ENCODE measurements at places on chromosomes 11 and 22.
A peak's percentile ranks its signal among the peaks of the same experiment; 100 is the strongest.

DNA sequence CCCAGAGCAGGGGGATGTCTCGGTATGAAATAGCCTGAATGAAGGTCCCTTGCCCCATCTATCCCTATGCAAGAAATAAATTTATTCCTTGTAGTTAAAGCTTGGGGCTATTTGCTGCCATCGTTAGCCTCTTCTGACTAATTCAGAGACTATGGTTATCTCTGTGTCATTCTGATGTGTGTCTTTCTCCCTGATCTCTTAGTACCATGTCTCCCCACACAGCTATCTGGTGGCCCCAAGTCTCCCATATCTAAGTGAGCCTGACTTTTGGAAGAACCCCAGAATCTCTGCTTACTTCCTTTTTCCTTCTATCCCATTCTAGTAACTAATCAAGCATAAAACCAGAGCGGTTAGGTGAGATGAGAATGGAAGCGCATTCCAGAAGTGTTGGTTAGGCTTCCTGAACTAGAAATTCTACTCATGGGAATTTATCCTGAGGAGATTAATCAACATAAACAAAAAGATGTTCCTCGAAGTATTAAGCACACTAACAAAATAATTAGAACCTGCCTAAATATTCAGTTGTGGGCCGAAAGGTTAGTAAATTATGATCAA lies 71.4 kb upstream of the BMAL1 start:
- no peak for DNase-seq

DNA sequence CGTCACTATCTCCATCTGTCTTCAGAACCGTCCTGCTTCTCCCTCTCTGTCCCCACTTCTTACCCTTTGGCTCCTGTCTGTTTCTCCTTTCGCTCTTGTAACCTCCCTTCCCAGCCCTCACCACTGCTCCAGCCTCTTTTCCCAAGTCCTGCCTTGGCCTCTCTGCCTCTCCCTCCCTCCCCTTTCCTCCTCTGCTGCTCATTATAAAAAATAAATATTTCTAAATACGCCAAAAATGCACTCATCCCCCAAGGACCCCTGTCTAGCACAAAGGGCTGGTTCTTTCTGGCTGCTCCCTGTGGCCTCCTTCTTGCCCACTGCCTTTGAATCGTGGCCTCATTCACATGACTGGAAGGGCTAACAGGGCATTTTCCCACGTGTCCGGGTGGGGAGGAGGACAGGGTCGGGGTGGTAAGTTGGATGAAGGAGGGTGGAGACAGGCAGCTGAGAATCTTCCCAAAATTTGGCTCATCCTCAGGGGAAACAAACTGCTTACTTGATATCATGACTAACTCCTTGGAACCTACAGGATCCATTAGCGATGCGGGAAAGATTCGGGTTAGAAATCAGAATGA lies 26.4 kb upstream of the OAF start:
- no peak for DNase-seq

DNA sequence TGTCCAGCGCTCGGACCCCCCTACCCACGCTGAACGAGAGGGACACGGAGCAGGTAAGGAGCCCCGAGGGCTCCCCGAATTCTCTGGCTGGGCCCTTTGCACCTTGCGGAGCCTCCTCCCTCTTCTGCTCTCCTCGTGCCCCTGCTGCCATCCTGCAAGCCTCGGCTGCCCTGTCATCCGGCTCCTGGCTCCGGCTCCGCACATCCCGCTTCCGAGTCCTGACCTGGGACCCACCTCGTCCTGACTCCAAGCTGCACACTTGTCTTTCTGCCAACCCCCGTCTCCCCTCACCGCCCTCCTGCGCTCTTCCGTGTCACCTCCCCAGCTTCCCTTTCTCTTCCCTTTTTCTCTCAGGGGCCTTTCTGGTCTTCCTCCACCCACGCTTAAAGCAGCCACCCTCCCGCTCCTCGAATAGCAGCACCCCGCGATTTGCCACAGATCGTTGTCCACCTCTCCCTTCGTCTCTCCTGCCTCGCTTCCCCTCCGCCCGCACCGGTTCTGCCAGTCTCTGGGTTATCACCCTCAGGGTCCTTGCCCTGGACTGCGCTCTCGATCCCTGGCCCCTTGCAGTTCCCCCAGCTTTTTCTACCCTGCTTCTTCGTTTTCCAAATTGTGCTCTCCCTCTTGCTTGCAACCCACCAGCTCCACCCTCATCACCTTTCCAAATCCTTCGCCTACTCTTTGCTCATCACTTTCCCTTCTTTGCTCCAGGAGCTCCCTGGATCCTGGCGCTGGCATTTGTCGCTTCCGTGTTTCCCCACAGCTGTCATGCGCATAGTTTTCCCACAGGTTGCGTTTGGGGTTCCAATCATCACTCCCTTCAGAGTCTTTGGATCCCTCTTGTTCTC lies 822 bp downstream of the MARK2 start:
- peak; percentile 43 for DNase-seq

- DNase-seq: peak; percentile 46
These were observed 618 bp upstream of the CERK start for GRCh38 chr22:46738647-46739093.

DNA sequence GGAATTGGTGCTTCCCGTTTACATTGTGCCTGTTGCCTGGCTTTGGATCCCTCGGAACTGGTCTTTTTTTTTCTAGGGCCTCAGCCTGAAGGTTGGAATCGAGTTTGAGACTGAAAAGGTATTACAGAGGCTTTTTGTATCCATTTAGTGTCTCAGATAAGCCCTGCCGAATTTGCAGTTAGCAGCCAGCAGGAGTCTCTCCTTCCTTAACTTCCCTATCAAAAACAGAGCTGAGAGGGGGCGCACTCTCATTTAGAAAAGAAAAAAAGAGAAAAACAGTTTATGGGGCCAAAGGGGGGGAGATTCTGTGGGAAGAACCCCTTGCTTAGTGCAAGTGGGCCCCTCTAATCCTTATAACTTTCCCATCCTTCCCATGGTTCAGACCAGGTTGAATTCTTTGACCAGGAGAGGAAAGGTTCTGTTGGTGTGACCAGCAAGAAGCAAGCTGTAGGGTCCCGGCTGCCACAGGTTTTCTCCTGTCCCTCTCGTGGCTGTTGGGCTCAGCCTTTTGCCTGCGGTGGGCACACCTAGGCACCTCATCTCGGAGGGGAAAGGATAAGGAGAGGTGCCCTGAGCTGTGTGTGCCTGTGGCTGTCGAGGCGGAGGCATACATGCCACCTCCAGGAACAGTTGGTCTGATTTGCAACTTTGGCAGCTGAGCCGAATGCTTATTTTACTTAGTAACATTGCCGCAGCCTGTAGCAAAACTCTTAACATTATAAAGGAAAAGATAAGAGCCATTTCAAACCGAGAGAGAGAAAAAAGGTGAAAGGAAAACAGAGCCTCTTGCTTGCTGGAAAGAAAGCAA lies 565.0 kb upstream of the CNTN5 start:
- DNase-seq: no peak

DNA sequence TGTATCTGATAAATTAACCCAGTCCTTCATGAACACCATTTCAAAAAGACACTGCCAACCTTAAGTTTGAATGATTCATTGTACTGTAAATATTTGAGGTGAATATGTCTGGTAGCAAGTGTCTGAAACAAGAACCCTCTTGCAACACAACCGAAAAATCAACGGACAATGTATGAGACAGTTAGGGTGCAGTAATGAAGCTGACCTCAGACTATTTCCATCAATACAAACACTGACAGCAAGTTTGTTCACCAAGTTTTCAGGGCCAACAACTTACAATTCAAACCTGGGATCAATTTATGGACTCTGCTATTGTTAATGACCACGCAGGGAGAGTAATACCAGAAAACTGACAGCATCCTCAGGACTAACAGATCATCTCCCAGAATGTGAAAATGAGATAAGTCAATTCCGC lies 126.3 kb downstream of the CADM1 start:
- DNase-seq: no peak

DNA sequence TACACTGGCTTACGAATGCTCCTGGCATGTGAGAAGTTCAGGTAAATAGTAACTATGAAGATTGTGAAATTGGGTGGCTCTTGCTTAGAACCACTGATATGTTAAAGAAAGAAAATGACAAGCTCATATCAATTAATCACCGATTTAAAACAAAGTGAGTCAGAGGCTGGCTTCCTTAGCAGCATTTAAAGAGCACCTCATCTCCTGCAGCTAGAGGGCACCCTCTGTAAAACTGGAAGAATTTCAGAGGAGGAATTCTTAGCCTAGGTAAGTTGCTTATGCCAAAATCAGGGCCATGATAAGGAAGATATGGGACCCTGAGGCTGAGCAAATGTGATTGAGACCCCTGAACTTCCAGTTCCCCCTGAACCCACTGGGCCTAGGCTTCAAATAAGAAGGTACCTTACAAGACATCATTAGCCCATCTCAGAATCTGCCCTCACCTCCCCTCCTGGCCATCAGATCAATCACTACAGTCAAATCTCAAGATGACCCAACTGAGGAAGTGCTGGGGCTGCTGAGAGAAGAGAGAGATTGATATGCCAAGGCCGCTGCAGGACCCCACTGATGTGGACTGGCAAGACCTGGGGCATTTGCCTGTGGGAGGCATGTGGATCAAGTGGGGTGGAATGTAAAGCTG lies 8.6 kb upstream of the CD3E start:
- peak; percentile 13 for DNase-seq

- DNase-seq: no peak
These were observed 12.1 kb downstream of the DERL3 start for GRCh38 chr22:23826510-23827350.

DNA sequence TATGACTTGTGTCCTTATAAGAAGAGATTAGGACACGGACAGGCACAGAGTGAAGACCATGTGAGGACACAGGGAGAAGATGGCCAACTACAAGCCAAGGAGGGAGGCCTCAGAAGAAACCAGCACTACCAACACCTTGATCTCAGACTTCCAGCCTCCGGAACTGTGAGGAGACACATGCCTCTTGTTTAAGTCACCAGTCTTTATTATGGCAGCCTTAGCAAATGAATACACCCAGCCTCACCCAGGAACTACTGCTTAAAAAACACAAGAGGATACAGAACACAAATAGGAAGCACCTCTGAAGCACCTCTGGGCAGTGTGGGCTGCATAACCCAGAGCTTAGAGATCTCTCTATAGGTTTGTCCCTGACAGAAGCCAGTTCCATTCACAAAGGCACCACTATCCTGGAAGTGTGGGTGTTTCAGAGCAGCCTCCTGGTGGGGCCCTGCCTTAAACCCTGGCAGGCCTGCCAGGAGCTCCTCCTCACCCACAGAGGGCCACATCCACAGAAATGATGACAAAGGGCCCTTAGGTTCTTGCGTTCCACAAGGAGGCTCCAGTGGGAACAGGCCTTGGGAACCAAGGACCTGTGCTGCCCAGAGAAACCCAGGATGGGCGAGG lies 58.8 kb downstream of the CHRDL2 start:
- DNase-seq: no peak

- DNase-seq: no peak
These were observed 9.9 kb downstream of the SLC43A3 start for GRCh38 chr11:57417056-57417455.

- DNase-seq: no peak
These were observed 5.2 kb downstream of the ROBO3 start for GRCh38 chr11:124870430-124870829.

DNA sequence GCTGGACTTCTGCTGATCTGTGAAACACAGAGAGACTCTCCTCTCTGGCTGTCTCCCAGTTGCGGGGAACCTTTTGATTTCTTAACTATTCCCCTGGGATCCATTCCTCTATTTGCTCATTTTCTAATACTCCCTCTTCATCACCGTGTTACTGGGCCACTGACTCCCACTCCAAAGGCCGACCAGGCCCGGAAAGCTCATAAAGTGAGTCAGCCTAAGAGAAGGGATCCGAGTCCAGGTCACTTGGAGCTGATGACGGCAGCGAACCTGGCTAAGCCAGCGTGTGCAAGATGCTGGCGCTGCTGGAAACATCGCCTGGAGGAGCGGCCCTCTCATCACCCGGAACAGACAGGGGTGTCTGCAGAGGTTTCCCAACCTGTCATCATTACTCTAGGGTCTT lies 112.8 kb downstream of the FBXO7 start:
- DNase-seq: no peak

GRCh38 chr11:110349138-110349996 lies 53.0 kb upstream of the RDX start:
- no peak for DNase-seq

DNA sequence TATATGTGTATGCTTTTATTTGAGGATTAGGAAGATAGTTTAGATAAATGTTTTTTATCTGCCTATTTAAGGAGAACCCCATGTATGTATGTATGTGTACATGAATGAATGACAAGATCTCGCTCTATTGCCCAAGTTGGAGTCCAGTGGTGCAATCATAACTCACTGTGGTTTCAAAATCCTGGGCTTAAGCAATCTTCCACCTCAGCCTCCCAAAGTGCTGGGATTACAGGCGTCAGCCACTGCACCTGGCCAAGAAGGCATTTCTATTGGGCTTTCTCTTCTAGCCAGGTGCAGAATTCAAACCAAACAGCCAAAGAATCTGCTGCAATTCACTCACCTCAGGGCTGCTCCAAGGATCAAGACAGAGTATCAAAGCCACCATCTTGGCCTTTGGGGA lies 25.5 kb upstream of the DGKZ start:
- DNase-seq: no peak

DNA sequence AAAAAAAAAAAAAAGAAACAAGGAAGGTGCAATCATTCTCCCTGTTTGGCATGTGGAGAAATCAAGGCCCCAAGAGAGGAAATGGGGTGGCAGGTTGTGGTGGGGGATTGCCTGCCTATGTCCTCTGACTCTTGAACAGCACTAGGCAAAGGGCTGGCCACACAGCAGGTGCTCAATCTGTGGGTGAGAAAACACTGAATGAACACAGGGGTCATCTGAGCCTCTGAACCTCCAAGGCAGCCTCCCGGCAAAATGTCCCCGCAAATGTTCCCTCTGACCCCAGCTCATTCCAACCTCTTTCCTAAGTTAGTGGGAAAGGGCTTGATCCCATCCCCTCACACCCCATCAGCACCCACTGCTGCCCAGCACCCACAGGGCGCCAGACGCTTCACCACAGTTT lies 4.6 kb downstream of the PLA2G6 start:
- DNase-seq: no peak

GRCh38 chr11:110711776-110712658 lies at the start of gene ARHGAP20:
Gene ARHGAP20 (minus strand): TSS chr11:110712437. CDS start chr11:110712231, 206 bp downstream.
- DNase-seq: peak; percentile 87

DNA sequence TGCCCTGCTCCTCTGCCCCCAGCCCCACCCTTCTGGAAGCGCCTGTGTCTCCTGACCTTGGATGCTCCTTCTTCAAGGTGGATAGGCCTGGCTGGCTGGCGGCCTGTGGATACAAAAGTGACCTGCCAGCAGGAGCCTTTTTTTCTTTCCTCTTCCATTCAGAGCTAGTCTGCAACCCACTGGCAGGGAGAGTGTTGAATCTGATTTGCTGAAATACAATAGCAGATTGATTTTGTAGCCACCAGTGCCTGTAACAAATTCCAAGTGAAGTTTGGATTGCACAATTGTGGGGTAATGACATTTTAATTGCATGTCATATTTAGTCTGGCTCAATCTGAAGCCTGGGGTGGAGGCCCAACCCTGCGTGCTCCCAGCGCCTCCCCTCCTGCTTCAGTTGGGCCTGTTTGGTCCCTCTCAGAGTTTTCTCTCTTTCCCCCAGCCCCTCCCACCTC lies 97.2 kb downstream of the GRIK4 start:
- DNase-seq: peak; percentile 65

- DNase-seq: no peak
These were observed 30.6 kb downstream of the CAPN1 start for GRCh38 chr11:65212226-65212801.

All from NCI-H1417 (cell line).